ENCODE measurements at places on chromosomes 11 and 22.
A peak's percentile ranks its signal among the peaks of the same experiment; 100 is the strongest.

DNA sequence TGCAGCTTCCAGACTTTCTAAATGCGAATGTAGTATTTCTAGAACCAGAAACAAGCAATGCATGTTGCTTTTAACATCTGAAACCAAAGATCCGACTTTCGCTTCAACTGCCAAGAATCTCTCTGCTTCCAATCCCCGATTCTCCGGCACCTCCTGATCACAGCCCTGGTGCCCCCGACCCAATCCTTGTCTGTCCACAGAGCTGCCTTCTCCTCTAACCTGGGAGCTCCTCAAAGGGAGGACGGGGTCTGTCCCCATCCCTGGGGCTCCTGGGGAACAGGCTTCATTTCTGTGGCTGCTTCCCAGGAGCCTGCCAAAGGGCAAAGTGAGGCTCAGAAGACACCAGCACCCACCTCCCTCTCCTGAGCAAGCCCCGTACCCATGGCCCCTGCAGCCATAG lies 521 bp downstream of the ALDH3B2 start:
- DNase-seq = no peak

DNA sequence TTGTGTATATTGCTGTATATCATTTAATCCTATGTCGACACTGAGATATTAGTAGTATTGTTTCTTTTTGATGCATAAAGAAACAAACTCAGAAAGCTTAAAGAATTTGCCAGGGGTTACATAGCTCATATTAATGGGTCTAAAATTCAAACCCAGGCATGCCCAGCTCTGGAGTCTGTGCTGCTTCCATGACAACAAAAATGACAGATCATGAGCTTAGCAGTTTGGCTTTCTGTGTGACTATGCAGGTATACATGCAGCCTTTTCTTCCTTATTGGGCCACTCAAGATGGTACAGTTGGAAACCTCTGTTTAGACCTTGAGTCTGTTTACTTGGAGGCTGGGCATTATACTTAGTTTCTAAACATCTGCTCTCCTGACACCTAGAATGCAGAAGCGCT lies 220.5 kb upstream of the TENM4 start:
- no peak for DNase-seq

GRCh38 chr11:4851033-4851432 lies 2.0 kb upstream of the OR51S1 start:
- no peak for DNase-seq

DNA sequence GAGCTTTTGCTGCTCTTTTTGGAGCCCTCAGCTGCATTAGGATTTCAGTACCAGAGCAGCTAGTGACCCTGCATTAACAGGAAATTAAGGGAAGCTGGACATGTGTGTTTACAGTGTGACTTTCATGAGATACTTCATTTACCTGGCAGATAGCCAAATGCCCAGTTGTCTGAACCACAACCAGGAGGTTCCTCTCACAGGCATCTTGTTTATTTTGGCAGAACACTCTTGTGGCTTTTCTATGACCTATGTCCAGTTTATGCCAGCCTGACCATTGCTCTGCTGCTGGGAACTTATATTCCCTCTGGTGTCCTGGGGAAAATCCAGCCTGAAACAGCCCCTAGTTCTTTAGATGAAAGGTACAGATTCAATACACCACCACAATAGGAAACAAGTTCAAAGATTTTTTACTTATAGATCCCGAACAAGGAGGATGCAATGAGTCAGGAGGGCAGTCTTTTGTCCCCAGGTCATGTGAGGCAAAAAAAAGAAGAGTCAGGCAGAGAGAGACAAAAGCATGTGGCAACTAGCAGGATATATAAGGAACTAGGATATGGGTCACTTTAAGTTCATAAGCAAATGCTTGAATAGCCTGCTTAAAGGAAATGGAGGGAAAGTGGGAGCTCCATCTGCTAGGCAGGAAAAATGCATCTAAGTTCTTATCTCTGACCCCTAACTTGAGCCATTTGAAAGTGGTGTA lies 379.3 kb downstream of the INSC start:
- no peak for DNase-seq

DNA sequence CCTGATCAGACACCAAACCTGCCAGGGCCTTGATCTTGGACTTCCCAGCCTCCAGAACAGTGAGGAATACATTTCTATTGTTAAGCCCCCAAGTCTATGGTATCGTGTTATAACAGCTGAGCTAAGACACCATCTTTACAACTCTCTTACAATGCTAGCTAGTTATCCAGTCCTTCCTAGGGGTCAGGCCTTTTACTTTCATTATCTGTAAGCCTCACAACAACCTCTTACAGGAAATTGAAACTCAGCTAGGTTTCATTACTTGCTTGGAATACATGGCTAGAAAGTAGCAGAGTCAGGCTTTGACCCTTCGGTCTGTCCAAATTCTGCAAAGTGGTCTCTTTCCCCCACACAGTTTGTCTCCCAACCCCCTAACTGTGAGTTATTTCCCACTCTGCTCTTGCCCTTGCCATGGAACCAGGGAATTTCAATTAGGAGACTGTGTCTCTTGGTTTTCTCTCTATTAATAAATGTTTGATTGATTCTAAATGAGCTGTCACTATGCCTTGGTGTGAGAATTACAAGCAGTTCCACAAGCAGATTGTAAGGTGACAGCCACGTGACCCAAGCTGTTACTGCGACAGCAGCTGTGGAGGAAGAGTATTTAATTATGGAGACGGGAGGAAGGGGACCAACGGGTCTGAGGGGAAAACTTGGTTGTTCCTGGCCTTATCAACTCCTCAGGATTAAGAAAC lies 38.4 kb upstream of the CLMP start:
- DNase-seq = no peak

DNA sequence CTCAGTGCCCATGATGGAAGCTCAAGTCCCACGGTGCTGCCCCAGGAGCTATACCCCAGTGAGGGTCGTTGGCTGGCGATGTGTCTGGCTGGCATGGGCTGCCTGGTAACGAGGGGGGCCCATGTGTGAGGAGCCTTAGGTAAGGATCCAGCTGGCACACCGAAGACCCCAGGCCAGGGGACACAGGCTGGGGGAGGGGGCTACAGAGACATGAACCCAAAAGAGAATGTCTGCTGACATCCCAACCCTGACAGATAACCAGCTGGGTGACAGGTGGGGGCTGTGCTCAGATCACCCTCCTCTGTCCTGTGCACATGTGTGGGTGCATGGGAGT lies 39.2 kb downstream of the RTN4R start:
- no peak for DNase-seq

- no peak for DNase-seq
These were observed 7.3 kb upstream of the TEAD1 start for GRCh38 chr11:12666915-12667314.

DNA sequence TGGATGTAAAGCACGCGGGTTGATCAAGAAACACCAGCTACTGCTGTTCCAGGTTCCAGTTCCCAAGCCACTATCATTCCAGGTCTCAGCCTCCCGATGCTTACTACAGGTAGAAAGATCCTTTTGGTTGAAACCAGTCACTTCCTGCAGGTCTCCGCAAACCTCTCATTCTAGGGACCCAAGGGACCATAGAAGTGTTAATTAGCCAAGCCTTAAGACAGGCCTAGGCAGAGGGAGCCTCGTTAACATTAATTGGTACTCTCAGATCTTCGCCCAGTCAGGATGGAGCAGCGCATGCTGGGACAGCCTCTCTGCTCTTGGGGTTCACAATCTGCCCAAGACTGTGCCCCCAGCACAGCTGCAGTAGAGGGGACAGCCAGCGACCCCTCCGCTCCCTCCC lies 11.2 kb upstream of the OAF start:
- no peak for DNase-seq

GRCh38 chr11:69241844-69242243 lies 52.1 kb upstream of the MYEOV start:
- DNase-seq = no peak

DNA sequence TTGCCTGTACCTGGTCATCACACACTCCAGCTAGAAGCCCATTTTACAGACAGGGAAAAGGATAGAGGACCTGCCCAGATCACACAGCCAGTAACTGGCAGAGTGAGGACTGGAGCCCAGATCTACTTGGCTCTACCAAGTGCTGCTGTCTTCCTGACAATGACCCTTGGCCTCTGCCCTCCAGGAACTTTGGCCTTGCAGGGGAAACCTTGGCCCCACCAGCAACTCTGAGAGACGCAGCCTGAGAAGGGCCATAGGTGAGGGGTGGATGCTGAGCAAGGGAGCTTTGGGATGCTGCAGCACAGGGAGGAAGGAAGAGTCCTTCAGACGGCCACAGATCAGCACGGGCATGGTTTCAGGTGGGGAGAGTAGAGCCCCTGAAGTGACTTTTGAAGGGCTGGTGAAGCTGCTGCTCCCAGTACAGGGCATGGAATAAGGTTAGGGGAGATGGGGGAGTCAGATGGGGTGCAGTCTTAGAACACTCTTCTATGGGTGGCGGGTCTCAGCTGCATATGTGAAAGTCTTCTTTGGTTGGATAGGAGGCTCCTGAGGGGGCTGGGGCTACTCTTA lies 2.0 kb upstream of the CAPN5 start:
- peak; percentile 44 for DNase-seq

DNA sequence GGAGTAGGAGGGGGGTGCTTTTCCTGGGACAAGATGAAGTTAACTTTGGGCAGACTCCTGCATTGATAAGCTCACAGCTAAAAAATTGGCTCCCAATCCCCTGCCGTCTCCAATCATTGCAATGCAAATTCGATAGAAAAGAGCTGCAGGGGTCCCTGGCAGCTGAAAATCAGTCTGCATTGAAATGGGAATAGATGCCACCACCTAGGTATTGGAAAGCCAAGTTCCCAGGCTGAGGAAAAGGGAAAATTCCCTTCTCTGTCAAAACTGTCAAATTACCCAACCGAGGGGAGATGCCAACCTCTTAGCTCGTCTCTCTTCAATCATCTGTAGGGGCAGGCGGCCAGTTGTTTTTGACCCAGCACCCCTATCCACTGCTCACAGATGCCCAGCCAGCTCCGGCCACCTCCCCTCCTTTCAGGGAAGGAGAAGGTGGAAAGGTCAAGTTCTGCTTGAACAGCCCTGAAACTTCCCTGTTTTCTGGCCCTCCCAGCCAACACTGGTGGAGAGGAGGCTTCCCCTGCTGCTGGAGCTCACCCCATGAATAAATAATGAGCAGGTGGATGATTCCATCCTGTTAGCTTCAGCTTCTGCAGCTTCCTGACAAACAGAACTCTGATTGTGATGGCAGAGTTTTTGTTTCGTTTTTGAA lies 916.3 kb downstream of the TBC1D22A start:
- DNase-seq = no peak

DNA sequence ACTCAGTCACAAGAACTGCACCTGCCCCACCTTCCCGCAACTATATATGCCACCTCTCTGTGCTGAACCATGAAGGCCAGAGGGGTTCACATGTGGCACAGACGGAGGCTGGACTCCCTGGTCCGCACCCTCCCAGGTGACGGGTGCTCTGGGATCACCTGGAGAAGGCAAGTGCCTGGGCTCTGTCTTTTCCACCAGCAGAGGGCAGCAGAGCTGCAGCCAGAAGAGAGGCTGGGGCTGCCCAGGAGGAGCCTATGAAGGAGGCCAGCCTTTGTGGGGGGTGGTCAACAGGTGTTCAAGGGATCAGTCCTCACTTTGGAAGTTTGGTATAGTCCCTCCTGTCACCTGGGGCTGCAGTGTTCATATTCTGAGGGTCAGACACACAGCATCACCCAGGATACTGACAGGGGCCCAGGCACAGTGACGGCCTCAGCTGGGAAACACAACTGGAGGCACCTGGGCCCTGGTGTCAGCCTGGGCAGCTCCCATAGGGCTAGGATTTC lies 39.2 kb upstream of the IGLL5 start:
- no peak for DNase-seq

- no peak for DNase-seq
These were observed 25.4 kb upstream of the CD81 start for GRCh38 chr11:2351701-2352100.

- no peak for DNase-seq
These were observed 421.8 kb downstream of the NTM start for GRCh38 chr11:131792243-131792642.

- DNase-seq = no peak
These were observed 128.0 kb upstream of the FGF3 start for GRCh38 chr11:69947059-69947792.

DNA sequence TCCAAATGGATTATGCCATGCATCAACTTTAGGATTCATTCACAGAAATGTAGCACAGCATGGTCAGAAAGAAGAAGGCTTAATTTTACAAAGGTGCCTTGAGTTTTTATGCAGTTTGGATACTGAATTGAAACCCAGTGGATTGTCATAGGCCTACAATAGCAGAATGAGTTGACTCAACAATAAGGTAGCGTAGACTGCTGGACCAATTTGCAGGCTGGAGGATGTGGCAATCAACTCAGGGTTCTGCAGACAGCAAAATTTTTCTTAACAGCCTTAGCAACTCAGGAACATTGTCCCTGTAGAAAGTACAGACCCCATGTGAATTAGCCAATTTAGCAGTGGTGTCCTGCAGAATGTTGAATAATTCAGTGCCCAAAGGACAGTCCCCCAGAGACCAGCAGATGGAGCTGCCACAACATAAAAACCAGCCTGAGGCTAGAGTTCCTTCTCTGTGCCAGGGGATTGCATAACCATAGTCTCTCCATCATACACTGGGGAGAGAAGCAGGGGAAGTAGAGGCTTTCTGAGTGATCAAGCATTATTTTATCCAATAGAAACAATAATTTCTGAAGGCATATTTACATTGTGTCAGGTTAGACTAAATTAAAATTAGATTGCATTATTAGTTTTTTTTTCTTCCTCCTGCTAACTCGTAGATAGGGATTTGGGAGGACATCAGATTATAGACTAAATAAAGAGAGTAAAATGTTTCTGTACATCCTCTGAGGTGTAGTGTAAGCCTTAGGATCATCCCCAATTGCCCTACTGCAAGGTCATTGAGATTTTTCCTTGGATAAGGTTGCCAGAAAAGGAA lies 20.3 kb upstream of the MRPL17 start:
- no peak for DNase-seq

DNA sequence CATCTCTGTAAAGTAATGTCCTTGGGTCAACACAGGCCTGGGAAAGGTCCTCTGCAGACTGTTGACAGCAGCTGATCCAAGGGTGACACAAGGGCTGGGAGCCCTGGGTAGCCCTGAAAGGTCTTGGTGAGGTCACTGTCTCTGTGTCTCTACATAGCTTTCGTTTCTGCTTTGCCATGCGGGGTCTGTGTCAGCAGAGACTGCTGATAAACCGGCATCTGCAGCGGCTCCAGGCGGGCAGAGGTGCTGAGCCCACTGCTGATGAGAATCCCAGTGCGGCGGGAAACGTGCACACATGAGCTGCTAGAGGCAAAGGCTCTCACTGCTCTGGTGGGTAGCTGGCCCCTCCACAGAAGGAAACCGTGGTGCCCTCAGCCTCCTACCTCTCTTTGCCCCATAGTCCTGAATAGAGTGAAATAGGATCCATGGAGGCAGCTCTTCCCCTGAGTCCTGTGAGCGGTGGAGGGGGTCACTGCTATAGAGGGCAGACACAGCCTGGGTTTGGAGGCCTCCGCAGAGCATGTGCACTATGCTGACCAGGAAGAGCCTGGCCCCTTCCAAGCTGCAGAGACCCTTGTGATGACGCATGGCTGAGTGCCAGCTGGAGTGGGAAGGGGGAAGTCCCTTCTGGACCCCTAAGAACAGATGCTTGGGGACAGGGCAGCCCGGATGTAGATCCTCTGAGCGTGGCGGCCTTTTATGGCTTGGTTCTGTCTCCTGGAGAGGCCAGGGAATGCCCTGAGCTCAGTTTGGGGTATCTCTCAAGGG lies 17.8 kb upstream of the ST3GAL4 start:
- no peak for DNase-seq
